ENCODE measurements at places on chromosomes 6 and 20.
A peak's percentile ranks its signal among the peaks of the same experiment; 100 is the strongest.

DNA sequence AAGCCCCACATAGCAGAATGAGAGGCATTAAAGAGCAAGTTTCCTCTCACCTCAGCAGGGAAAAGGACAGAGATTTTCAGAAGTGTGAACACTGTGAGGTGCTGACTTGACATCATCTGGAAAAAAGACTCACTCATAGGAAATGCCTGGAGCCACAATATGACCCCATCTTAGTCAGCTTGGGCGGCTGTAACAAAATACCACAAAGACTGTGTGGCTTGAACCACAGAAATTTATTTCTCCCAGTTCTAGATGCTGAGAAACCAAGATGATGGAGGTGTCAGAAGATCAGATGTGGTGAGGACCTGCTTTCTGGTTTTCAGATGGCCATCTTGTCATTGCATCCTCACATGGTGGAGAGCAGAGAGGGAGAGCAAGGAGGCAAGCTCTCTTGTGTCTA is 253.1 kb downstream of the ADGB start:
- no peak for DNase-seq

- no peak for DNase-seq
Measured at GRCh38 chr6:135018941-135019340, 35.7 kb downstream of the HBS1L start.

DNA sequence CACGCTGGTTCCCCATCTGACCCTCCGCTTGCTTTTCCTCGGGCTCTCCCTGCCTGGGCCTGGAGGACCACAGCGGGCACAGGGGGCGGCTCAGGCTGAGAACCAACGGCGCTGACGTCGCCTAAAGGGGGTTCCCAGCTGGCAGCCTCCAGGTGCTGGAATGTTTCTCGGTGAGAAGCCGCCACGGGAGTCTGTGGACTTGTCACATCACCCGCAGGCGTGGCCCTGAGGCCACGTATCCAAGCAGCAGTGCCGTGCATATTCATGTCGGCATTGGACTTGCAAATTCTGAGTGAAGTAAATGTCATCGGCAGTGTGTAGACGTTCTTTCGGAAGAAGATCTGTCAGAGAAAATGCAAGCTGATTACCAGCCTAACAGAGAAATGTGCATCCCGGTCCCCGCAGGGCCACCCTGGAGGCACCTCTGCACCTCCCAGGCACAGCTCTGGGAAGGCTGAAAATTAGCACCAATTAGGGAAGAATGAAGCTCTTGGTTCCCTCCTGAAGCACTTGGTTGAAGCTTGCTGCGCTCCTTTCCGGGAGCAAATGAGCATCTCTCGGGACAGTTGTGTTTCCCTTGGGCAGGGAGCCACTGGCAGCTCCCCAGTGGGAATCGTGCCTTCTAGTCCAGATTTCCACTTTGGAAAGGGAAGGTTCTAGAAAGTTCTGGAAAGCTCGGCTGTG is 24.3 kb downstream of the NTSR1 start:
- DNase-seq: no peak

GRCh38 chr6:129454488-129454887 is 255.5 kb downstream of the ARHGAP18 start:
- DNase-seq: no peak

GRCh38 chr6:154319231-154319858 is 37.3 kb downstream of the IPCEF1 start:
- peak; percentile 60 for DNase-seq

- DNase-seq: no peak
Measured at GRCh38 chr6:75201901-75202672, 3.8 kb downstream of the COL12A1 start.

All from stomach (tissue), 19 donors.